Stimulated activated CD4-positive, alpha-beta T cell treated with anti-CD3 and anti-CD28 coated beads, Interleukin-12 subunit alpha, Interleukin-12 subunit beta, amount 100 ng/mL, for 4 hours (primary cell): ENCODE measurements at places on chromosomes 1 and 21.
A peak's percentile ranks its signal among the peaks of the same experiment; 100 is the strongest.

- DNase-seq = no peak
Observed at GRCh38 chr1:9251501-9251900, 16.9 kb downstream of the H6PD start.

GRCh38 chr1:210907251-210907805 is 226.6 kb downstream of the KCNH1 start:
- DNase-seq = no peak

DNA sequence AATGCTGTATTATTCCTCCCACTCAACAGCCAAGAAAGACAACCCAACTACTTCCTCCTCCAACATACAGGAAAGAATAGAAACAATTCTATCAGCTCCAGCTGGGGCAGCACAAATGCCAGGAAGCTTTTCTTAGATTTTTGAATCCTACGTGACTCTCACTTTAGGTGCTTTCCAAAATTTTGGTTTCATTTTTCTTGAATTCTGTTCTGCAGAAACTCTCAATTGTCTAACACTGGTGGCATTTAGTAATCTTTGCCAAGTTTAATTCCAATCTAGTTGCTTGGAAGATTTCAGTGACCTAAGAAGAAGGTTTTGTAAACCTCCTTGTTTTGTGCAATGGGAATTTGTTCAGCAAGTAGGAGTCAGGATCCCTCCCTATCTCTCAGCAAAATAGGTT is 37.1 kb upstream of the DOCK7 start:
- DNase-seq = no peak

- DNase-seq = no peak
Observed at GRCh38 chr21:28445141-28445830, 547.4 kb downstream of the LTN1 start.

DNA sequence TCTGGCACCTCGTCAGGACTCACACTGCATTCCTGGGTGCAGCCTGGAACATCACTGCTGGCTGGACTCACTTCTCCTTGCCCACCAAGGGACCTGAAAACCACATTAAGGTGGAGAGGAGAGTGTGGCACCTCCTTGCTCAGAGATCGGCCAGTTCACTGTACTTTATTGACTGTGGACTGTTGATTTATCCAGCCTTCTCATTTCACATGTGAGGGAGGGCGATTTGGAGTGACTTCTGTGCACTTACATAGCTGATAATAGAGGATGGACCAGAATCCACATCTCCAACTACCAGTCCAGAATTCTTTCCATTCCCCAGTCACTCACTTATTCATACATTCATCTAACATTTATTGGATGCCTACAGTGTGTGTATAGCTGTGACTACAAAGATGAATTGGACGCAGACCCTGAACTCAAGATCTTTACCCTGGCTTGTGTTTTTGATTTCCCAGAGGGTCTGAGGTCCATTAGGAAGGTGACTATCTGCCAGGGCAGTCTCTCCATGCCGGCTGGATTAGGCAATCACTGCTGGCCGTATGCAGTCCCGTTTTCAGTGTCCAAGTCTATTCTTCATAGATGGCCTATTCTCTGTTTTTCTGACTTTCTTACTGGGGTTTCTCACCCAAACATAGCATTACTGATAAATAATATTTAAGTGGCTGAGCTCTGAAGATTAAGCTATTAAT is 233.5 kb upstream of the SGIP1 start:
- no peak for DNase-seq

DNA sequence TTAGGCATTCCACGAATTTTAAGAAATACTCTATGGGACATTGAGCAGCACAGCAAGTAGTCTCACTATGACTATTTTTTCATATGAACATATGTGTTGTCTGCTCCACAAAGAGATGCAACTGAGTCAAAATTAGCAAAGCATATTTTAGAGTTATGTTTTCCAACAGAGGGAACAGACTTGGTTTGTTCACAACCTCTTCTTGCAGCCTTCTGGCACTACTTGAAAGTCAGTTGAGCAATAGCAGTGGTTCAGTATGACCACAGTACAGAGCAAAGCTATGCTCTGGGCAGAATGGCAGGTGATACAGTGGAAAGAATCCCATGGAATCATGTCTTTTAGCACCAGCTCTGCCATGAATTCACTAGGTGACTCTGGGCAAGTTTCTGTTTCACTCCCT is 5.2 kb downstream of the CCN1 start:
- no peak for DNase-seq

GRCh38 chr21:38561613-38562581 is 63.6 kb upstream of the ERG start:
- no peak for DNase-seq

DNA sequence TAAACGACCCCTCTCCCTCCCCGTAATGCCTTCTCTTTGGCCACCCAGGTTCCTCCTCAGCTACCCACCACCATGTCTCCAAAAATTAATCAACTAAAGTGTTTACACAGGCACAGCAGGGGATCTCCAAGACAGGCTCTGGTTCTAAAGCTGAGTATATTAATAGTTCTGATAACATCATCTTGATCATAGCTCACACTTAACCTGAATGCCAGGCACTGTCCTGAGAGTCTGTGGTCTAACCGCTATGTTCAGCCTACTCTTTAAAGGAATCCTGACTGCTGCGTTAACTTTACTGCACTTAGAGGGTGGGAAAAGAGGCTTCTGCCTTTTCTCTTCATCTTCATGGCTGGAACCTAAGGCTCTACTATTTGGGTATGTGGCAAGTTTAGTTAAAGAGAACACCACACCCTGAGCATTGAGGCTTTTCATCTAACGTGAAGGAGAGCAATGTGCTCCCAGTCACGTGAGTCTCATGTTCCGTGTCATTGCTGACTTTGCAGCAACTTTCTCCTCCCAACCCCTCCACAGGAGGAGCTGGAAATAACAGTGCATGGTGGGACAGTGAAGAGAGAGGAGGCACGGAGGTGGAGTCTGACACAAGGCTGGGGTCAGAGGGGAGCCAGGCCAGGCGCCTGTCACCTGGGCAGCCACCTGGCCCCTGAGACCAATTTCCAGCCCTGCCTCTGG is 86.4 kb downstream of the FAM78B start:
- no peak for DNase-seq

DNA sequence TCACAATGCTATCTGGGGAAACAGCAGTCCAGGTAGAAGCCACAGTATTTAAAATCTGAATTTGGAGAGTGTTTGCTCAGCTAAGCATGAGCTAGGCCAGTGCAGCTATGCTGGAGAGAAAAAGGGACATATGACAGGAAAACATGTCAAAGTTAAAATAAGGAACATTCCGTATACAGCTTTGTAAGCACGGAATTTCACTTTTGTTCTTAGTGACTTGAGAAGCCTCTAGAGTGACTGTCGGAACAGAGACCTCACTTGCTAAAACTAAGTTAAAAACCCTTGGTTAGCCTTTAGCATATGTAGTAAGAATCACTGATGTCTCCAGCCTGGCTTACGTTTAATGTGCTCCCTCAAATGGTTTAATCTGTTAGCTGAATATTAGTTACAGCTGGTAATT is 661.7 kb downstream of the KCNT2 start:
- no peak for DNase-seq

- no peak for DNase-seq
Observed at GRCh38 chr1:192159781-192160180, 1.5 kb downstream of the RGS18 start.

GRCh38 chr1:112575154-112575804 is 43.7 kb downstream of the ST7L start:
- DNase-seq = no peak

- DNase-seq = no peak
Observed at GRCh38 chr21:41405321-41405720, 20.7 kb upstream of the MX1 start.

DNA sequence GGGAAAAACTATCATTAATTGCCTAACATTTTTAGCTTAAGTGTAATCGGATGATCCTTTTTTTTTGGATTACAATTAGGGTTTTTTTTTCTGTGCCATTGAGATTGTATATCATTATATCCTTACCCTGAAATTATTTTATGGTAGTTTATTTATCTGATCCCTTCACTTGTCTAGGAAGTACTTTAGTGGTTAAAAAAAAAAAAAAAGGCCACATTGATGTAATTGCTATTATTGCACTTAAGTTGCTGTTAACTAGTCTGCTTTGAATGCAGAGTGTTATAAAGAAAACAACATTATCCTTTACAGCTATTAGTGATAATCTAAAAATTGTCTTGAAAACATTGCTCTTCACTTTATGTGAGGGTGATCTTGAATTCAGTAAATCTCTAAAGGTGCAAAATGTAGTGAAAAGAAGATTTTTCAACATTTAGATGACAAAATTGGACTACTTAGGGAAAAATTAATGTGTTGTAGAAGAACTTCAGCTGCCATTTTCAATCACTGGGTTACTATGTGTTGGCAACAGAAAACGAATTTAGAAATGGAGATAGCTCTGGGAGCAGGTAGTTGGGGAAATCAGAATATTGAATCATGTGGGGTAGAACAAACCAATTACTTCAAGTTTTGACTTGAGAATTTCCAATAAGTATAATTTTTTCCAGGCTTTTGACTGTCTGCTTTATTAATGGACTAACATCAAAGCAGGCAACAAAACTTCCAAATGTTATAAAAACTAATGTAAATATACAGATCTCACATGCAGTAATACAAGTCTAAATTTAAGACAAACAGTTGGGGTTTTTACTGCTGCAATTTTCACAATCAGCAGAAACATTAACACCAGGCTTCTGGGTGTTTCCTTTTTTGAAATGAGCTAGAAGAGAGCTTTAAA is 5.0 kb downstream of the ADGRL2 start:
- no peak for DNase-seq

DNA sequence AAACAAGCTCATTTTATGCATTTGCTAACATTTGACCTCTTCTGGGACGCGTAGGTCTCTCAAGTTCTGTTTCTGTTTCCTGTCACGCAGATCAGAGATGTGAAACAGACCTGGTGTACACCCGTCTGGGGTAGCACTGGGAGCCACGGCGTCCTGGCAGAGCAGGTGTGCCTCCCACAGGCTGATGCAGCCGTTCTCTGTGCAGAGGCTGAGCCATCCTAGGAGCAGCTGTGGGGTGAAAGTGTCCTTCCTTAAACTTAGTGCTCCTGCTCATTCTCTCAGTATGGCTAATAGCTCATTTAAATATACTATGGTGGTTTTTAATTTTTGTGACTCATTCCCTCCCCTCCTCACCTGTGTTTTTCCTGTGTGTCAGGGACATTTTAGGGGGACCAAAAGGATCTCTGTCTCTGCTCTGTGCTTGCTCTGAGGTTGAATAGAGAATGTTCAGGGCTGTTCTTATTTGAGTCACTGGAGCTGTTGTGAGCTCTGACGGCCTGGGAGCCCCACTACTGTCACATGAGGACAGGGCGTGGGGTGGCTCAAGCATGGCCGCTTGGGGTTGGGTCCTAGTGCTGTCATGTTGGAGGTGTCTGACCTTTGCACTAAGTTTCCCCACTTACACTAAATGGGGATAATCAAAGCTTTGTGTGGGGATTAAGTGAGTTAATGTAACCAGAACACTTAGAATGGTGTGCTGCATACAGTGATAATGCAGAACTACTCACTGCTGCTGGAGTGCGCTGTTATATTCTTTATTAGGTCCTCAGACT is 43.0 kb downstream of the GALNT2 start:
- peak; percentile 77 for DNase-seq

GRCh38 chr1:183517401-183517800 is 45.1 kb downstream of the SMG7 start:
- DNase-seq = no peak

DNA sequence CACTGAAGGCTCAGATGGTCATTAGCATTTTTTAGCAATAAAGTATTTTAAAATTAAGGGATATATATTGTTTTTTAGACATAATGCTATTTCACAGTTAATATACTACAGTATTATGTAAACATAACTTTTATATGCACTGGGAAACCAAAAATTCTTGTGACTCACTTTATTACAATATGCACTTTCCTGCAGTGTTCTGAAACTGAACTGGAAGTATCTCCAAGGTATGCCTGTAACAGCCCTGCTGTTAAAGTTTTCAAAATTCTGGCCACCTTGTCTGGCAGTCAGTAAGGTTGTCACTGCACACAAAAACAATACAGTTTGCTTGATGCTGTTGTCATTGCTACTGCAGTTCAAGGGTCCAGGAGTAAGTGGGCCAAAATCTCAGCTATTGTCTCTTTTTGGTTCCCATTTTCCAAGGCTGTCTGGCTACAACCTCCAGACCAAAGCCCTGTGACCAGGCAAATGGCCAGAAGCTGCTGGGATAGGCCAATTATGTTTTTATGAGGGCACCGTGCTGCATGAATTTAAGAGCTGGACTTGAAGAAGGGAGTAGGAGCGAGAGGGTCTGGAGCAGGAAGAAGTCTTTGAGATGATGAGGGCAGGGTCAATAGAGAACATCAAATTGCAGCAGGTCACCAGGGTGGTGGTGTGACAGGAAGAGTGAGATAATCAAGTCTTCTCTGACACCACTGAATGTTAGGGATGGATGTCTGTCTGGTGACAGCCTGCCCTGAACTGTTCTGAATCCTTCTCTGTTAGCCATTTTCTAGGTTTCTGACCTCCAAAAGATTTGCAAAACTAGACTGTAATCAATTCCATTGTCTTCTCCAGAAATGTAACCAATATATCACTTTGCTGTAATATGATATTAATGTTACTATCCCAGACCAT is 82.3 kb upstream of the CACHD1 start:
- no peak for DNase-seq

GRCh38 chr1:204733869-204734596 is 48.5 kb upstream of the LRRN2 start:
- DNase-seq = no peak

GRCh38 chr1:185719021-185719420 is 15.2 kb upstream of the HMCN1 start:
- no peak for DNase-seq

DNA sequence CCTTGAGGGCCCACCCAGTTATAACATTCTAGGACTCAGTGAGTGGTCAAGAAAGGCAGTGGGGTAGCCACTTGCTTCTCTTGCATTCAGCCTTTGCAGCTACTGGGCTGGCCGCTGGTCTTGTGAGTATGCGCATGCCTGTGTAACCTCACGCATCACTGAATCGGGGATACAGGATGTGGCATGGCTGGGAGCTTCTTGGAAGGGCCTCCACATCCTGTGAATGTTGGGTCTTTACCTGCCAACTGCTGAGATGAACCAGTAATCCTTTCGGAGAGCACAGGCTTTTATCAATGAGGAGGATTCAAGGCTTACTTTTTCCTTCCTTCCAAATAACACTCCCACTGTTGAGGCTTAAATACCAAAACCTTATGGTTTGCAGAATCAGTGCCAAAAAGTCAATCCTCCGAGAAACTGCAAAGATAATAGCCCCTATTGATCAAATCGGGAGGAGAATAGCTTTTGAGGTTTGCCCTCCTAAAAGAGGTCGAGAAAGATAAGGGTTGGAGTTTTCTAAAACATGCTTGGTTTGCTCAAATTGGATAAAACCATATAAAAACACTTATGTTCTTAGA is 198.9 kb upstream of the UBE2U start:
- DNase-seq = no peak
